ENCODE measurements at places on chromosomes 5 and 9. TPM values are rescaled to one million over a fixed set of nuclear protein-coding genes. Genes with fewer than 3 reads are reported as not detected.

SHROOM1 gene
- 4.2 TPM for total RNA-seq

MED27 gene
- total RNA-seq, result 32.5 TPM

DMAC1 gene
- total RNA-seq, result 44.9 TPM

CTNND2 gene
- not detected for total RNA-seq

CSF2 gene
- 240 TPM for total RNA-seq

Data from T-helper 1 cell treated with Interleukin-12 subunit alpha and Interleukin-12 subunit beta and Interleukin-4 antibody, amounts not matched to agents 30 ng/mL and 1 ng/mL, for 36 hours (primary cell).